ENCODE measurements at places on chromosomes 2 and 18. TPM values are rescaled to one million over a fixed set of nuclear protein-coding genes. Genes with fewer than 3 reads are reported as not detected.

The ZNF892 gene
- total RNA-seq, result 1.3 TPM

The ALPI gene
- total RNA-seq, result not detected

The MGAT5 gene
- 7.5 TPM for total RNA-seq

The SPP2 gene
- total RNA-seq, result 76.4 TPM

The MEMO1 gene
- 22.7 TPM for total RNA-seq

The CFC1 gene
- total RNA-seq, result not detected

The ANKRD30B gene
- not detected for total RNA-seq

The SOX11 gene
- 0.05 TPM for total RNA-seq

The IL1RN gene
- total RNA-seq, result 16.0 TPM

The TXNDC9 gene
- 8.2 TPM for total RNA-seq

The MAP3K2 gene
- total RNA-seq, result 48.9 TPM

The CHRND gene
- not detected for total RNA-seq

The EMILIN1 gene
- 16.0 TPM for total RNA-seq

The ANKAR gene
- total RNA-seq, result 3.5 TPM

The TTLL4 gene
- 7.4 TPM for total RNA-seq

The ADRA2B gene
- total RNA-seq, result 11.4 TPM

The C2orf49 gene
- 5.2 TPM for total RNA-seq

The MOGAT1 gene
- total RNA-seq, result 10.2 TPM

The CCDC121 gene
- 1.2 TPM for total RNA-seq

The METTL8 gene
- 7.5 TPM for total RNA-seq

The CAPN14 gene
- total RNA-seq, result not detected

The CDCA7 gene
- total RNA-seq, result 0.25 TPM

The HOXD9 gene
- not detected for total RNA-seq

The IL1R1 gene
- total RNA-seq, result 39.0 TPM

The GLB1L gene
- total RNA-seq, result 3.1 TPM

The KATNAL2 gene
- 4.5 TPM for total RNA-seq

The CXCR4 gene
- 2.0 TPM for total RNA-seq

The PCARE gene
- total RNA-seq, result not detected

The EVX2 gene
- total RNA-seq, result not detected

The SCYGR5 gene
- total RNA-seq, result not detected

The GPR55 gene
- not detected for total RNA-seq

The XDH gene
- 63.7 TPM for total RNA-seq

The POTEJ gene
- total RNA-seq, result not detected

The ADGRF3 gene
- total RNA-seq, result 0.23 TPM

The OTOS gene
- not detected for total RNA-seq

The LDLRAD4 gene
- 41.9 TPM for total RNA-seq

The TBR1 gene
- total RNA-seq, result not detected

The ARHGAP28 gene
- total RNA-seq, result 0.68 TPM

The CYP27A1 gene
- total RNA-seq, result 263 TPM

The GLI2 gene
- total RNA-seq, result 0.30 TPM

The TMEM37 gene
- total RNA-seq, result 85.7 TPM

The IL18RAP gene
- 0.45 TPM for total RNA-seq

The GALNT13 gene
- total RNA-seq, result not detected

The CPLX4 gene
- not detected for total RNA-seq

The IKZF2 gene
- total RNA-seq, result 1.8 TPM

The ESPNL gene
- total RNA-seq, result 1.7 TPM

The ZBTB7C gene
- total RNA-seq, result 1.2 TPM

The GKN2 gene
- not detected for total RNA-seq

The GORASP2 gene
- total RNA-seq, result 30.4 TPM

The TFCP2L1 gene
- 0.30 TPM for total RNA-seq

Data from left lobe of liver (tissue), 2 donors.